H7 (cell line): ENCODE measurements at places on chromosomes 6 and 20. TPM values are rescaled to one million over a fixed set of nuclear protein-coding genes. Genes with fewer than 3 reads are reported as not detected.

KCNQ2 gene
- 92.6 and 129 TPM in 2 replicates for total RNA-seq

MYL9 gene
- total RNA-seq: 23.4 and 25.0 TPM in 2 replicates

NRSN2 gene
- 31.6 and 48.5 TPM in 2 replicates for total RNA-seq

C20orf202 gene
- total RNA-seq: 0.26 TPM in 1 of 2 replicates, not detected in the other

MUC21 gene
- not detected in 2 replicates for total RNA-seq
